ENCODE measurements at places on chromosomes 1 and 21.

- DNase-seq: no peak
Observed at GRCh38 chr1:217078078-217078690, 355.0 kb upstream of the ESRRG start.

GRCh38 chr1:10401281-10401680, 2.4 kb downstream of the PGD start:
- no peak for DNase-seq

GRCh38 chr1:65075123-65075976, 72.7 kb upstream of the AK4 start:
- DNase-seq: no peak

GRCh38 chr1:6347641-6348487, 45.7 kb downstream of the ACOT7 start:
- DNase-seq: no peak

- DNase-seq: no peak
Observed at GRCh38 chr1:26293911-26294463, 12.4 kb downstream of the UBXN11 start.

GRCh38 chr1:31628931-31629556, 11.6 kb downstream of the HCRTR1 start:
- no peak for DNase-seq

- DNase-seq: peak; percentile 70
Observed at GRCh38 chr1:201895913-201896807, 7.5 kb downstream of the SHISA4 start.

DNA sequence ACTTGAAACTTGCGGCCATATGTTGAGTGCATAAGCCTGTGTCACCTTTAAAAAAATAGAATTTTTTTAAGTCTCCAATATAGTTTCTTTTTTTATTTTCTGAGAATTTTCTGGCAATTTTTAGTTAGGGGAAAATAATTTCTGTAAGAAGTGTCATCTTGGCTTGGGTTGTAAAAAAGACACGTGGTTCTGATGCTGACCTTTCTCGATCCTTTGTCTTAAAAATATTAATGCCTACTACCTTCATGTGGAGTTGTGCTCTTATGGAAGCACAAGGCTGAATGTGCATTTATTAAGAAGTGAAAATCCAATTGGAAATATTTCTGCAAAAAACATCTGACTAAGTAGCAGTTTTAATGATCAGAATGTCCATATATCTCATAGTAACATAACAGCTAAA, 3.5 kb downstream of the ELAVL4 start:
- no peak for DNase-seq

GRCh38 chr21:26127918-26128317, 42.7 kb downstream of the APP start:
- no peak for DNase-seq

- no peak for DNase-seq
Observed at GRCh38 chr1:174837386-174837785, 162.4 kb upstream of the CACYBP start.

GRCh38 chr1:201100169-201100930, 11.9 kb downstream of the CACNA1S start:
- no peak for DNase-seq

- DNase-seq: peak; percentile 65
Observed at GRCh38 chr1:113860891-113861290, 10.6 kb downstream of the PTPN22 start.

DNA sequence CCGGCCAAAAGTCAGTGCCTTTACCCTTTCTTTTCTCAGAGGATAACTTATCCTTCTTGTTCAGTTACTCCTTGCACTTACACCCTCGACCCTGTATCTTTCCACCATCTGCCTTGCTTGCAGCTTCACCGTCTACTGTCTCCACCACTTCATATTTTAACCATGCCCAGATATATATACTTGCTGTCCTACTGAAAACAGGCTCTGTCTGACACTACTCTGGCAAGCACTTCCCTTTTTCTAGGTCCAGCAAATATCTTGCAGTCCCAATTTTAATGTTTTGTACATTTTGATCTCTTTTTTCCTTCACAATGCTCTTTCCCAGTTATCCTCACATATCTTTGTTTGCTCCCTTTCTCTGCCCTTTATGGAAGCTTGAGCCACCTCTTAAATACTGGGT, 308.6 kb downstream of the TPR start:
- DNase-seq: no peak

DNA sequence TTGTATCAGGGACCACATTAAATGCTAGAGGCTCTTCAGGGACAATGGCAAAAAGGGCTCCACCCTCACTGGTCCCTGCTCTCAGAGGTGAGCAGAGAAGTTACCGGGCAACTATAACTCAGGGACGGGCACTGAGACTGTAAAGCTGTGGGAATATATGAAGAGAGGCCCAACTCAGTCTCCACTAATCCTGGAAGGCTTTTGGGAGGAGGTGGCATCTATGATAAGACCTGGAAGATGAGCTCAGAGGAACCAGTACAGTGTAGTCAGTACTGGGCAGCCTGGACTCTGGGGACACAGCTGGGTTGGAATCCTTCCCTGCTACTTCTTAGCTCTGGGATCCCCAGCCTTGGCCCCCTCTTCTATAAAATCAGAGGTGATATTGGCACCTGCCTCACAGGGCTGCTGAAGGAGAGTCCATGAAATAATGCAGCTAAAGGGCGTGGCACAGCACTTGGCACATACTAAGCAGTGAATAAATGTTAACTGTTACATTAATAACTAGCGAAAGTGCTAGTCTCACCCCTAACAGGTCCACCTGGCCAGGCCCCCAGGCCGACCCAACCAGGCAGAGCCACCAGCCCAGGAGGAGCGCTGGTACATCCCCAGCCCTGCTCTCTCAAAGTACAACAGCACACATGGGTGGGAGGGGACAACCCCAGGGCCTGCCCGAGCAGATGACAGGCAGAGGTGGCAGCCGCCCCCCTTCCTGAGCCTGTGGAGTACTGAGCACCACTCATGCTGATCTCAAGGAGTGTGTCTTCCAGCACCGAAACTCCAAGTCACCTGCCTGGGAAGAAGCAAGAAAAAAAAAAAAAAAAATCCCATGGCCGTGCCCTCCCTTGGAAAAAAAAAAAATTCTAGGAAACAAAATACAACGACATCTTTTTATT, 62.7 kb downstream of the CASZ1 start:
- no peak for DNase-seq

DNA sequence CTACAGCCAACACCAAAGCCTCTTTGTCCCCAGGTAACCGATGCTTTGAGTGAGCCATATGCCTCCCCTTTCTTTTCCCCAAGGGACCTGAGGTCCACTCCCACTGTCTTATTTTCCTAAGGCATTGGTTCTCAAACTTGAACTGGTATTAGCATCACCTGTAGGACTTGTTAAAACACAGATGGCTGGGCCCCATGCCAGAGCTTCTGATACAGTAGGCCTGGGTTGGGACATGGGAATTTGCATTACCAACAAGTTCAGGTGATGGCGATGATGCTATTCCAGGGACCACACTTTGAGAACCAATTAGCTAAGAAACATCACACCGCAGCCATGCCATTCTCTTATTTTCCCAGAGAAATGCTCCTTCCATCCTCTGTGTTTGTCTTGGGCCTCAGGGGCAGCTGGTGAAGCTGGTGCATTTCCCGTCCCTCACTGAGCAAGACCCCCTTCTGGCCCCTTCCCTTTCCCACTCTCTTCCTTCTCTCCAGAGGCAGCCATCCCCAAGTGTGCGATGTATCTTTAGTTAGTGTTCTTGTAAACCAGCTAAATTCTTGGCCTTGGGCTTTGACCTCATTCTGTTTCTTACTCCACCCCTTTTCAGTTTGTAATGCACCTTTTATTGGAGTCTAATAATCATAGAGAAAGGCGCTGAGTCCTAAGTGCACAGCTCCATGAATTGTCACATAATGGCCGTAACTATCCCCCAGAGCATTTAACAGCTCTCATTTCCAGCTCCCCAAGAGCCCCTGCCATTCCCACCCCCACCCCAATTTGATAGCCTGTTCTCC, 14.2 kb upstream of the TTC22 start:
- DNase-seq: no peak

- no peak for DNase-seq
Observed at GRCh38 chr1:172885971-172886370, 164.8 kb downstream of the TNFSF18 start.

GRCh38 chr1:35615440-35615839, 25.9 kb downstream of the PSMB2 start:
- no peak for DNase-seq

GRCh38 chr1:203771901-203772301, 6.9 kb downstream of the LAX1 start:
- no peak for DNase-seq

DNA sequence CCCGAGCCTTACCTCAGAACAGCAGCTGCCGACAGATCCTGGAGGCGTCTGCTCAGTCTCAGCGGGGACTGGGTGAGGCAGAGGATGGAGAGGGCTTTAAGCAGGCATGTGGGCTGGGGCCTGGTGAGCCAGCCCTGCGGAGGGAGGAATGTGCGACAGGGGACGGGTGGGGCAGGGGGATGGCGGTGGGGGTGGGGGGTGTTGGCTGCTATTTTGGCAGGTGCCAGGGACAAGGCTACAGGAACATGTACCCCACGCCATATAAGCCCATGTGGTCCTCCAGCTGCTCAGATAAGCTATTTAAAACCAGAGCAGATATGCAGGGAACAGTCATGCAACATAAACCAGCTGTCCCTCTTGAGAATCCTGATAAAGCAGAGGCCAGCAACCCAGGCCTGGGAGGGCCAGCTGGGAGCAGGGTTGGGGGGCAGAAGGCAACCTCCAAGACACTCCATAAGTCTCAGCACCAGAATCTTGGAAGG, at the start of gene TNNT2:
Gene TNNT2, minus strand, starts transcription at position 70 of the 482 bp plus-strand sequence. CDS start 4,426 bp downstream, outside the sequence.
- no peak for DNase-seq

DNA sequence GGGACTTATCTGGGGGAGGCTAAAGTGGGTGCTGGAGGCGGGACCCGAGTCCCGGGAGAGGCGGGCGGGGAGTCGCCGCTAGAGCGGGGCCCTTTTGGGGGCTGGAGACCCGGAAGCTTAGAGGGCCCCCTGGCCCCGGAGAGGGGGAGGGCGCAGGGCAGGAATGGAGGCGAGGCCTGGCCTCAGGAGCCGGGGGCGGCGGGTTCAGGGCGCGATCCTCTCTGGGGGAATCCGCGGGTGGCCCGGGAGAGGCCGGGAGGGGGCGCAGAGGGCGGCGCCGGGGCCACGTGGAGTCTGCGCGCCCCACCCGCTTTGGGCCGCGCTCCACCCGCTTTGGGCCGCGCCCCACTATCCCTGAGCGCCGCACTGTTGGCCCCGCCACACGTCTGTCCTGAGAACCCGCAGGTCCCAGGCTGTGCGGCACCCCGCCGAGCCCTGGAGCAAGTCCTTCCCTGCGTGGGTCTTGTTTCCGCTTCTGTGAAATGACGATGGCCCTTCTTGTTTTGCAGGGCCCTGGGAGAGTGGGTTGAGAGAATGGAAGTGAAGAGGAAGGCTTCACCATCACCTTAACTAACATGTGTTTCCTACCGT, 84.4 kb downstream of the NKAIN1 start:
- peak; percentile 14 for DNase-seq

GRCh38 chr1:220528679-220529501, 954 bp downstream of the MARK1 start:
- no peak for DNase-seq

DNA sequence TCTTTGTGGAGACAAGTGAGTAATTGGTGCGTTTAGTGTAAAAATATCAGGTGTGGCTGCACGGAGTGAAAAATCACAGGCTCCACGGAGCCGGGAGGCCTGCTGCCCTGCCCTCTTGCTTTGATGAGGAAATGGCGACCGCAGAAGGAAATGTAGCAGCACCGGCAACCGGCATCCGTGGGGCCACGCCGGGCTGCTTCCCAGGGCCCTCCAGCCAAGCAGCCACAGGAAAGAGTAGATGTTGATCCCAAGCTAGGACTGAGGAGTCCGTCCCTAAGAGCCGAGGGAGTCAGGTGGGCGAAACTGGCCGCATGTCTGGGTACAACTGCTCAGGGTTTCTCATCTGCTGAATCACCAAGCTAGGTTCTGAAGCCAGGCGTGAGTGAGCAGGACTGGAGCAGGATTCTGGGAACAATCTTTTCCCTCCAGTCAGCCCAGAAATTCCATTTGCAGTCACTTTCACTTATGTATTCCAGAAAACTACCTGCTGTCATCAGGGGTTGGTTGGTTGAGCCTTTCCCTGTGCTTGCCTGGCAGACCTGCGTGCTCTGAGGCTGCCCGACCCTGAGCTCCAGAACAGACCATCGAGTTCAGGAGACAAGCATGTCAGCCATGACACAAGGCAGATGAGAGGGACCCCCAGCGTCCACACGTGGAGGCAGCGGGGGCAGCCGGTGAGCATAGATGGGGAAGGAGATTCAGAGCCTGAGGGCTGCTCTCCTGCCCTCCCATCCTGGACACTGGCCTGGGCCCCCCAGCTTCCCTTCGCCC, 5.8 kb upstream of the ITGB2 start:
- no peak for DNase-seq

DNA sequence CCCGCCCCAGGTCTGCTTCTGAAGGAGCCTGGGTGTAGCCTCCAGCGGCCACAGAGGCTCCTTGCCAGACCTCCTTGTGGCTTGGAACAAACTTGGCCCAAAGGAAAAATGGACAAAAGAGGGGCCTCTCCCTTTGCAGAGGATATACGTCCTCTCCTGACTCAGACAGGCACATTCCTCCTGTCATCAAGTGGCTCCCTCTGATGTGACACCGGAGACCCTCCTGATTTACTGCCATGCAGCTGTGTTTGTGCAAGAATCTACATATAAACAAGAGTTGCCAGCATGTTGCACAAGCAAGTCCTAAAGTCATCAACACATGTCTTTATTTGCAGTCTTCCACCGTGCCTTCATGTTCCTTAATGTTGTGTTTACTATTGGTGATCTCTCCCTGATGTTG, 54.1 kb upstream of the F3 start:
- no peak for DNase-seq

- no peak for DNase-seq
Observed at GRCh38 chr21:35191128-35191527, 142.0 kb upstream of the RUNX1 start.

GRCh38 chr1:206589206-206589605, 23.1 kb downstream of the EIF2D start:
- DNase-seq: peak; percentile 91

- DNase-seq: no peak
Observed at GRCh38 chr21:16870103-16870502, 642.7 kb upstream of the CXADR start.

DNA sequence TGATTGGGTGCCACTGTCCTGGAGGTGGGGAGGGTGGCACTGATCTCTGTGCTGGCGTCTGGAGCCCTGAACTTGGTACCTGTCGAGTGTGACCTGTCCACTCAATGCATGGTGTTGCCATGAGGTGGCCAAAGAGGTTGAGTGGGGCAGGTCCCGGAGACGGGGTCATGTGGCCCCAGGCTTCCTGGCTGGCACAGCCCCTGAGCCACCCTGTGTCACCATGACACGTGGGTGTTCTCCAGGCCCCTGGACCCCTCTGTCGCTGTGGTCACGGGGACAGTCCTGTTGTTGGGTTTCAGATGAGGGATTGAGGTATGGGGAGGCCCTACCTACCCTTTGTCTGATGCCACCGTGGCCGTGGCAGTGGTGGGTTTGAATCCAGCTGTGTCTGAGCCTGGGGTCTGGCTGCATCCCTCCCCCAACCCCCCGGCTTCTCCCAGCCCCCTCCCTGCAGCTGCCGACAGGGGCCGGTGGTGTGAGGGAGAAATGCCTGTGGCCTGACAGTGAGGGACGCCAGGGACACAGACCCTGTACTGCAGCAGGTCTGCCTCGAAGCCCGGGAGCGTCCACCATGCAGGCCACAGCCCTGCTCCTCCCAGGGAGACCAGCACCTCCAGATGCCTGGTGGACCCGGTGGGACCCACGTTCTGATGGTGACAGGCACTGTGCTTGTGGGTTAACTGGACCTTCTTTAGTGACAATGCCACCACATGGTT, 12.0 kb downstream of the TRPM2 start:
- DNase-seq: no peak
